ENCODE measurements at places on chromosomes 1 and 21.

DNA sequence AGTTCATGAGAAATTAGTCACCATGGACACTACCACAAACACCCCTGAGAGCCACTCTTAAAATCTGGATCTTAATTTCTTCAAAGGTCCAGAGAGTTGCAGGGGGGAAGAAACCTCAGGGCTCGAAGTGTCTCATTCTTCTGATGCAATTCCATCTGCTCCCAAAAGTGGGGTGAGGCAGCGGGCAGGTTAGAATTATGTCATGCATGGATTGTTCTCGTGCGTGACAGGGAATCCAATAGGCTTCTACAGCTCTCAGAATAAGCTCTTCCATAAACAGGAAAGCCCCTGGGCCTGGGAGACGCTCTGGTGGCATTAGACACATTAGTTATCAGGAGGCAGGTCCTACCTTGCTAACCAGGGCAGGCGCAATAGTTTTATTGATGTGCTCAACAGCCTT, 8.4 kb downstream of the ENO1 start:
- DNase-seq = no peak
- peaks cover 47% of the 10 kb centered on the region for H3K36me3 ChIP-seq
- no peak overlapping the region for H3K4me3 ChIP-seq
- H3K4me1 ChIP-seq = peaks cover 36% of the 10 kb centered on the region
- H3K27ac ChIP-seq = peak overlapping the region; percentile 70

DNA sequence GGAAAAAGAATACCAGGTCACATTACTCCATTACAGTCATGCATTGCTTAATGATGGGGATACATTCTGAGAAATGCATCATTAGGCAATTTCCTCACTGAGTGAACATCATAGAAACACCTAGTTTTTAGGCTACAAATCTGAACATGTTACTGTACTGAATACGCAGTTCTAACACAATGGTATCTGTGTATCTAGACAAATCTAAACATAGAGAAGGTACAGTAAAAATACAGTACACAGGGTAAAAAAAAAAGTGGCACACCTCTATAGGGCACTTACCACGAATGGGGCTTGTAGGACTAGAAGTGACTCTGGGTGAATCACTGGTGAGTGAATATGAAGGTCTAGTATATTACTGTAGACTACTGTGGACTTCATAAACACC, 115.7 kb downstream of the AKT3 start:
- H3K4me1 ChIP-seq = no peaks in the 10 kb centered on the region
- no peaks in the 10 kb centered on the region for H3K27me3 ChIP-seq
- no peak for DNase-seq
- no peak overlapping the region for H3K4me3 ChIP-seq
- H3K36me3 ChIP-seq = no peaks in the 10 kb centered on the region

DNA sequence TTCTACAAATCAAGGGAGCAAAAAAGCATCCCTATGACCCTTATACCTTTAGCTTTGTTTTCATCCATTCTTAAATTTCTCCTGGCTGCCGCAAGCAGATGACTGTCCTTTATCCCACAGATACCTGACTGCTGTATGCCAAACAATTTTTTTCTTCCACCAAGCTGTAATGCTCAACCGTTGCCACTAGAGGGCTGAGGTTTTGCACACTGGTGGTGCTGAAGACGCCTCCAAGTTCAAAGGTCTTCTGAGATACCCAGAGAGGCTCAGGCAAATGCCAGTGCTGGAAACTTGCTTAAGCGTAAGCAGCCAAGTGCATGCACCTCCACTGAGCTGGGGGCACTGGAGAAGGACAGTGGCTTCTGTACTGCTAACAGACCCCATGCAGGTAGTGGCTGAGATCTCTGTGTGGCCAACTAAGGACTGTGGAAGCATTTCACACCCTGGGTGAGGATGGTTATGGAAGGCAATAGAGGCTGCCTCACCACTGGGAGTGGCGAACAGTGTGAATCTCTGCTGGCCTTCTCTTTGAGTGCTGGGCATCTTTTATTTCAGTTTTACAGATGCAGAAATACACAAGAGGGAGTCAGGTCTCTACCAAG, 28.5 kb downstream of the CNIH3 start:
- no peaks in the 10 kb centered on the region for H3K36me3 ChIP-seq
- H3K4me3 ChIP-seq = no peak overlapping the region
- no peak overlapping the region for H3K27ac ChIP-seq

- DNase-seq = no peak
- H3K4me1 ChIP-seq = peaks cover 5% of the 10 kb centered on the region
- H3K36me3 ChIP-seq = no peaks in the 10 kb centered on the region
These were observed 15.1 kb upstream of the SERTAD4 start for GRCh38 chr1:210217482-210217881.

DNA sequence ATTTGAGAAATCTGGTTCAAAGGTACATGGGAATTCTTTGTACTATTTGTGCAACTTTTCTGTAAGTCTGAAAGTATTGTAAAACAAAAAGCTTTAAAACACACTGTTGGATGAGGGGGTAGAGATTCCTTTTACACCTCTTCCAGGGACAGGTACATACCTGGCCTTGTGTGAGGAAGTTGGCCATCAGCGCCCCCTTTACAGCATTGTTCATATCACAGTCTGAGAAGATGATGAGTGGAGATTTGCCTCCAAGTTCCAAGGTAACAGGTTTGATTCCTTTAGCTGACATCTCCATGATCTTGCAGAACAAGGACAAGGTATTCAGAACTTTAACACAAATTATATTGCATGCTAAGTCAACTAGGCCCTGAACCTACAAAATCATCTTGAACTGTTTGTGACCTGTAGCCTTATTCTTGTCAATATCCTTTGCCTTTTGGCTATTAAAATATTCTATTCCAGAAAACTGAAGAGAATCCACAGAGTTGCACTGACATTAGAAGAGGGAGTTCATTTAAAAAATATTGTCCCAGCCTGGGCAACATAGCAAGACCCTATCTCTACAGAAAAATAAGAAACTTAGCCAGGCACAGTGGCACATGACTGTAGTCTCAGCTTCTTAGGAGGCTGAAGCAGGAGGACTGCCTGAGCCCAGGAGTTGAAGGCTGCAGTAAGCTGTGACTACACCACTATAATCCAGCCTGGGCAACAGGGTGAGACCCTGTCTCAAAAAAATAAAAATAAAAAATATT, 18.9 kb downstream of the ALDH9A1 start:
- no peak overlapping the region for H3K4me3 ChIP-seq
- no peak for DNase-seq
- H3K27me3 ChIP-seq = no peaks in the 10 kb centered on the region
- H3K4me1 ChIP-seq = no peaks in the 10 kb centered on the region

- no peak overlapping the region for H3K4me3 ChIP-seq
- DNase-seq = no peak
- H3K27me3 ChIP-seq = peaks cover 48% of the 10 kb centered on the region
These were observed 9.8 kb upstream of the OLFML2B start for GRCh38 chr1:162033428-162033827.

GRCh38 chr1:39569034-39569433, 7.6 kb downstream of the PABPC4 start:
- peaks cover 25% of the 10 kb centered on the region for H3K4me1 ChIP-seq
- no peak for DNase-seq
- peaks cover 72% of the 10 kb centered on the region for H3K36me3 ChIP-seq
- H3K4me3 ChIP-seq = no peak overlapping the region

DNA sequence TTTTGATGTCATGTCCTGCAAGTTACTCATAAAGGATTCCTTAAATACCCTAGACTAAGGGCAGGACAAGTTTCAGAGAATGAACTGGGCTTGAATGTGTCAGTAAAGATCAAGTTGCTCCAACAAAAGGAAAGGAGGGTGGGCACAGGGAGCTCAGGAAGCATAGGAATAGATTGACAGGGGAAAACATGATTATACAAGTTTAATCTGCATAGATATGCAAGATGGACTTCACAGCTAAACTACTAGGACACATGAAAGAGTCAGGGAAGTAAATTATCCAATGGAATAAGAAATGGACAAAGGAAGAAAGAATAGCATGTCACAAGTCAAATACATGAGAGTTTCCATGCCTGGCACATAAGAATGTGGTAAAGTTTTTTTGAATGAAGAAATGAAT, 203.9 kb upstream of the SAMSN1 start:
- no peak overlapping the region for H3K4me3 ChIP-seq
- no peak for DNase-seq
- no peaks in the 10 kb centered on the region for H3K4me1 ChIP-seq
- no peaks in the 10 kb centered on the region for H3K36me3 ChIP-seq
- no peaks in the 10 kb centered on the region for H3K27me3 ChIP-seq
- H3K27ac ChIP-seq = no peak overlapping the region

GRCh38 chr1:186535388-186536133, 74.6 kb upstream of the PDC start:
- H3K36me3 ChIP-seq = no peaks in the 10 kb centered on the region
- no peak overlapping the region for H3K4me3 ChIP-seq
- peaks cover 3% of the 10 kb centered on the region for H3K27me3 ChIP-seq
- H3K4me1 ChIP-seq = no peaks in the 10 kb centered on the region

DNA sequence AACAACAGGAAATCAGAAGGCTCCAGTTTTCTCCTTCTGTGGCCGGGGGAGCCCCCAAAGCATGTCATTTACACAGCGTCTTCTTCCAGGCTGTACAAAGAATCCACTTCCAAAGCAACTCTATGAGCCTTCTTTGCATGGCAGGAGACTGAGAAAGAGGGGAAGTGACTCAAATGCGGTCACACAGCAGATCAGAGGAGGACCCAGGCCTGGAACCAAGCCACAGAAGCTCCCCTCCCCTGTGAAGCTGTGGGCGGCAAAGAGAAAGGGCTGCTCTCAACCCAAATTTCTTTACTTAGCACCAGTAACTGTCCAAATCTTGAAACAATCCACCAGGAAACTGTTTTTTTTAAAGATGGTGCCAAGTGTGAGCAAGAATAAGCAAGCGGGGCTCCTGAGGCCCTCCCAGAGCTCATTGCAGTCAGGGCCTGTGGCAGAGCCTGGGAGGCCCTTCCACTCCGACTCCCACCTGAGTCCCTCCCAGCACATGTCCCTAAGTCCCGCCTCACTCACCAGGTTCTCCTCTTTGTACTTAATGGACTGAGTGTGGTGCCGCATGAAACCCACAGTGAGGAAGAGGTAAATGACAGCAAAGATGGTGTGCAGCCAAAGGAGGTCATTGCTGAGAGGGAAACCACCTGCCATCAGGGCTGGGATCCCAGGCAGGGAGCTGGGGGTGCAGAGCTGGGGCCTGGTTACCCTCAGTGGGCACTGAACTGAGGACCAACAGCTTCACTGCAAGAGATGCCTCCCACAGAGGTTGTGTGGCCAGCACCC, 15.9 kb downstream of the TMEM63A start:
- no peak overlapping the region for H3K27ac ChIP-seq
- H3K4me3 ChIP-seq = no peak overlapping the region
- no peak for DNase-seq
- H3K36me3 ChIP-seq = peaks cover 3% of the 10 kb centered on the region
- peaks cover 4% of the 10 kb centered on the region for H3K4me1 ChIP-seq

- no peak for DNase-seq
- peaks cover 49% of the 10 kb centered on the region for H3K27me3 ChIP-seq
- peaks cover 33% of the 10 kb centered on the region for H3K4me1 ChIP-seq
- H3K36me3 ChIP-seq = no peaks in the 10 kb centered on the region
- H3K4me3 ChIP-seq = no peak overlapping the region
These were observed 120.9 kb downstream of the KCNN3 start for GRCh38 chr1:154749078-154749760.

- no peaks in the 10 kb centered on the region for H3K36me3 ChIP-seq
- H3K4me1 ChIP-seq = no peaks in the 10 kb centered on the region
- no peaks in the 10 kb centered on the region for H3K27me3 ChIP-seq
- H3K4me3 ChIP-seq = no peak overlapping the region
These were observed 10.0 kb downstream of the RPTN start for GRCh38 chr1:152148981-152149380.

DNA sequence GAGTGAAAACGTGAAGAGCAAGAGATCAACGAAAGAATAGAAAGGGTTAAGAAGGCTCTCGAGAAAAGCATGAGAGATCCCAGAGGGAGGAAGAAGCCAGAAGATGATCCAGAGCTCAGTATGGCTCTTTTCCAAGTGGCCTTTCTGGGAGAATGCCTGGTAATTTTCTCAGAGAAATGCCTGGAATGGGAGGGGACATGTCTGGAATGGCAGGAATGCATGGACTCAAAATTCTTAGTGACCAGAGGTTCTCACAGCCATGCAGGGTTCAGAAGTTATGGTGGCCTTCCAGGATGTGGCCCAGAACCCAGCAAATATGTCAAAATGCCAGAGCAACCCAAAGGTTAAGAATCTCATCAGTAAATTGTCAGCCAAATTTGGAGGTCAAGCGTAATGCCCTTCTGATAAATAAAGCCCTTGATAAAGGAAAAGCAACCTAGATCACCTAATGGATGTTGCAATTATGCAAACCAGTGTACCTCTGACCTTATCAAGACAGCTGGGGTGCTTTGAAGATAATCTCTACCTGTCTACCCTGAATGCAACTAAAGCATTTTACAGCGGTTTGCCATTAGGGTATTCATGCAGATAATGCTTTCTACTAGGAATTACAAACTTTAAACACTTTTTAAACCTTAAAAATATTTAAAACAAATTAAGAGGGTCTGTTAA, 53.1 kb downstream of the NBPF6 start:
- no peaks in the 10 kb centered on the region for H3K4me1 ChIP-seq
- no peaks in the 10 kb centered on the region for H3K36me3 ChIP-seq
- H3K27me3 ChIP-seq = no peaks in the 10 kb centered on the region
- no peak for DNase-seq

DNA sequence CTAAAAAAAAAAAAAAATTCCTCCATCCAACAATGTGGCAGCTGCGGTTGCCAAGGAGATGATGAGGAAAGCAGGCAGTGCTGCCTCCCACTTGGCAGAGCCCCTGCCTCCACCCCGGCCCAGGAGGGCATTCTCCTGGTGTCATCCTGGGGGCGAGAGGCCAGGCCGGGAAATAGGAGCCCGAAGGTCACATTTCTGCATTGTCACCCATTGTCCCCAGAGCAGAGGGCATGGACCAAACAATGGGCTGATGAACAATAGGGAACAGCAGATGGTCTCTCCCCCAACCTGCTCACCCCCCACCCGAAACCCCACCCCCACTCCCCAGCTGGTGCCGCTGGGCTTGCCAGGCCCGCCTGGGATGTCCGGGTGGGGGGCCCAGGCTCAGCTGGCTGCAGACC, 37.3 kb downstream of the CAMK2N1 start:
- H3K4me1 ChIP-seq = no peaks in the 10 kb centered on the region
- H3K27ac ChIP-seq = no peak overlapping the region

- H3K27ac ChIP-seq = no peak overlapping the region
- no peaks in the 10 kb centered on the region for H3K27me3 ChIP-seq
- peaks cover 51% of the 10 kb centered on the region for H3K36me3 ChIP-seq
- H3K4me1 ChIP-seq = no peaks in the 10 kb centered on the region
- DNase-seq = no peak
These were observed 45.4 kb downstream of the ADSS2 start for GRCh38 chr1:244406337-244406736.
